ENCODE measurements at places on chromosomes 16 and 17. TPM values are rescaled to one million over a fixed set of nuclear protein-coding genes. Genes with fewer than 3 reads are reported as not detected.

Gene PRAC2
- 7.9 TPM for total RNA-seq

Gene NKD1
- total RNA-seq, result 61.5 TPM

Gene ATP2A1
- total RNA-seq, result 2.9 TPM

Gene ASB16
- 0.14 TPM for total RNA-seq

Gene SOX15
- total RNA-seq, result 2.0 TPM

- DNase-seq, result no peak
- peaks cover 3% of the 10 kb centered on the region for H3K4me1 ChIP-seq
- H3K36me3 ChIP-seq, result no peaks in the 10 kb centered on the region
- no peaks in the 10 kb centered on the region for H3K27me3 ChIP-seq
- no peak overlapping the region for H3K4me3 ChIP-seq
Observed at GRCh38 chr16:72123426-72123825, 29.8 kb downstream of the DHX38 start.

DNA sequence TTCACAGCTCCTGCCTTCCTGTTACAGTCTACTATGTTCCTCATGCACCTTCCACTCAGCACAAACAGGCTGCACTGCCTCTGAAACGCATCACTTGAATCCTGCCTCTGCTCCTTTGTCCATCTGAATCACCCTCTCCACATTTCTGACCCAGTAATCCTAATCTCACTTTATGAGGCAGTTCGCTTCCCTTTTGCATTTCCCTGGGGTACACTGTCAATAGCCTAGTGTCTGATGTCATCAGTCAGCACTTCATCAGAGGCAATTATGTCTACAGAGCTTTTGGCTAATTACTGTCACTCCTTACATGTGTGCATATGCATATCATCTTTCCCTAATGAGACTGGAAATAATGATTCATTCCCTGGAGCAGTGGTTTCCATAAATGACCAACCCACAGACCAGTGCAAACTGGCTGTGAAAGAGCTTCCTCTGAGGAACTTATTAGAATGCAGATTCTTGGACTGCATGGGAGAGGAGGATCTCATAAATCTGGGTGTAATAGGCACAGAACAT is 23.6 kb downstream of the CA4 start:
- no peak overlapping the region for H3K27ac ChIP-seq
- no peak overlapping the region for H3K4me3 ChIP-seq
- H3K4me1 ChIP-seq, result no peaks in the 10 kb centered on the region
- DNase-seq, result no peak

- H3K27me3 ChIP-seq, result peaks cover 2% of the 10 kb centered on the region
- H3K4me1 ChIP-seq, result peaks cover 11% of the 10 kb centered on the region
- H3K4me3 ChIP-seq, result no peak overlapping the region
- no peak for DNase-seq
- H3K36me3 ChIP-seq, result no peaks in the 10 kb centered on the region
Observed at GRCh38 chr17:66522591-66523272, 220.3 kb downstream of the PRKCA start.

GRCh38 chr16:16797239-16797638 is 418.3 kb downstream of the NPIPA7 start:
- no peaks in the 10 kb centered on the region for H3K36me3 ChIP-seq
- no peak overlapping the region for H3K27ac ChIP-seq
- H3K4me1 ChIP-seq, result no peaks in the 10 kb centered on the region

DNA sequence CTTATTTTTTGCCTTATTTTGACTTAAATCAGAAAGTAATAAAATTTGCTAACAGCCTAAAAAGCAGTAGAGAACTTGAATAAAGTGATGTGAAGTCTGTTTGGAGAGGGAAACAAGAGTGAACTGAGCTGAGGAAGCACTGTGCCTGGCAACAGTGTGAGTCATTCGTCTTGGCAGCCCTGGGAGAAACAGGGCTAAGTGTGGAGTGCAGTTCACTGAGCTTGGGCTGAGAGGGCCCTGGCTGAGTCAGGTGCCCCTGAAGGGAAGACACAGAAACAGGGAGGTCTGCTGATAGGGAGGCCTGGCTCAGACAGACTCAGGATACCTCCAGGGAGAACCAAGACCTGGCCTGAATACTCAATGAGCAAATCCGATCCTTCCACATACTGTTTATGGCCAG is 132.1 kb downstream of the HS3ST4 start:
- H3K4me3 ChIP-seq, result no peak overlapping the region
- no peak for DNase-seq
- H3K27ac ChIP-seq, result no peak overlapping the region
- no peaks in the 10 kb centered on the region for H3K27me3 ChIP-seq
- peaks cover 4% of the 10 kb centered on the region for H3K36me3 ChIP-seq

- peaks cover 8% of the 10 kb centered on the region for H3K4me1 ChIP-seq
- no peak overlapping the region for H3K4me3 ChIP-seq
- H3K27me3 ChIP-seq, result peaks cover 34% of the 10 kb centered on the region
- no peak for DNase-seq
Observed at GRCh38 chr17:56635641-56636040, 42.1 kb downstream of the NOG start.

- H3K27me3 ChIP-seq, result peaks cover 62% of the 10 kb centered on the region
- no peaks in the 10 kb centered on the region for H3K36me3 ChIP-seq
- no peak overlapping the region for H3K27ac ChIP-seq
- no peak for DNase-seq
- no peak overlapping the region for H3K4me3 ChIP-seq
- H3K4me1 ChIP-seq, result peaks cover 4% of the 10 kb centered on the region
Observed at GRCh38 chr16:1863681-1864460, 8.1 kb downstream of the MEIOB start.

Measured in mesothelial cell of epicardium (in vitro differentiated cells).